DMS79 treated with DMSO at 0.1 percent for 48 hours (cell line): ENCODE measurements at places on chromosomes 5 and 9.

- DNase-seq = no peak
Observed at GRCh38 chr5:76974785-76975184, 21.9 kb downstream of the CRHBP start.

DNA sequence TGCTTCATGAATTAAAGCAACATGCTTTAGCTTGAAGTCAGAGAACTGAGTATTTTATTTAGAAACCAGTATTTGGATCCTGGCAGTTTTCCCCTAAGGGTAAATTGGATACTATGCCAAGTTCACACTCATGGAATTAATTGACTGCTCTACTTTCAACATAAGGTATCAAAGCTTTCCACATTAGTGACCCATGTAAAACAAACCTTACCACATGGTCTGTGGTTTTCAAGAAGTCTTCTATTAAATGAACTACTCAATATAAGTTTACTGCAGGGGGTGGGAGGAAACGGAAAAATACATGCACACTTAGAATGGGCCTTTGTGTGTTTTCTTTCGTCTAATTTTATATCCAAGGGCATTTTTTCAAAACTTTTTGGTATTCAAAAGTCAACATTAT, 232.0 kb upstream of the FBXL7 start:
- DNase-seq = no peak

DNA sequence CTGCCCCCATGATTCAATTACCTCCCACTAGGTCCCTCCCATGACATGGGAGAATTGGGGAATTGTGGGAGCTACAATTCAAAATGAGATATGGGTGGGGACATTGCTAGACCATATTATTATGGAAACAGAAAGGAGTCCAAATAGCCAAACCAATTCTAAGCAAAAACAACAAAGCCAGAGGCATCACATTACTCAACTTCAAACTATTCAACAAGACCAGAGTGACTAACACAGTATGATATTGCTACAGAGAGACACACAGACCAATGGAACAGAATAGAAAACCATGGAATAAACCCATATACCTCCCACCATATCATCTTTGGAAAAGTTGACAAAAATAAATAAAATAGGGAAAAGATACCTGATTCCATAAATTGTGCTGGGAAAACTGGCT, 710.5 kb upstream of the CDH9 start:
- no peak for DNase-seq

DNA sequence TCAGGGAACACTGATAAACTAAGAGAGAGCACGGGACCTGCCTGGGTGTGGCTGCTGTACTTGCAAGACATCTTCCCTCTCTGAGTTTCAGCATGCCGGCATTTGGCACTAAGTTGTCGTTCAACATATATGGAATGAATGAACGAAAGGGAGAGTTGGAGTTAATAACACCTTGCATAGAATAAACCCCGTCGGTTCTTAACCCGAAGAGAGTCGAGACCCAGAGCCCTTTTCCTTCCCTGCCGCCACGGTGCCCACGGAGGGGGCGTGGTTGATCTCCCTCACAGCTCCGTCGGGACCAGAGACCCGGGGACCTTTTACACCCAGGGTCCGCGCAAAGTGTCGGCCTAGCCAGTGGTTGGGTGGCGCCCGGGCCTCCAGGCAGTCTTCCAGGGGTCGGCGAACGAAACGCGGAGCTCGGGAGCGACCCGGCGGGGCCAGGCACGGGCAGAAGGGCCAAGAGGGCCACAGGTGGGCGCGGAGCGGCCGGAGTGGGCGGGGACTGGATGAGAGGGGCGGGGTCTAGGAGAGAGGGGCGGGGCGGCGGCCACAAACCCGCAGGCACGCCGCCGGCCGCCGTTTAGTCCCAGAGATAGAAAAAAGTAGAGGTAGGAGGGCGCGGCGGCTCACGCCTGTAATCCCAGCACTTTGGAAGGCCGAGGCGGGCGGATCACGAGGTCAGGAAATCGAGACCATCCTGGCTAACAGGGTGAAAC, 735 bp upstream of the RPL26L1 start:
- DNase-seq = no peak

DNA sequence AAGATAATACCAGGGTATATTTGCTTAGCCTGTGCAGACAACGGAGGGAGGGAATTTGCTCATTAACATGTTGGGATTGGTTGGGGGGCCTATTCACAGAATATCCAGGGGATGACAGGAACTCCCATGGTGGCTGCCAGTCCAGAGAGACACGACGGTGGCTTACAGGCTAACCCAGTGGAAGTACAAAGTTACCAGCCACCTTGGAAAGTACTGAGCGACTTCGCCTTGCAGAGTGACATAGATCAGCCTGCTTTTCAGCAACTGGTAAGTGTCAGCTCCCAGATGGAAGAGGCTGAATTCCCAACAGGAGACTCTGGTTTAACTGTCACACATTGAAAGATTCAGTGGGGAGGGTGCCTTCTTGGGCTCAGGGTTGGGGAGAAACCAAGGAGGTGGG, 7.9 kb downstream of the ISL1 start:
- DNase-seq = peak; percentile 60
